Glutamatergic neuron (in vitro differentiated cells): ENCODE measurements at places on chromosomes 5 and 9. TPM values are rescaled to one million over a fixed set of nuclear protein-coding genes. Genes with fewer than 3 reads are reported as not detected.

DNA sequence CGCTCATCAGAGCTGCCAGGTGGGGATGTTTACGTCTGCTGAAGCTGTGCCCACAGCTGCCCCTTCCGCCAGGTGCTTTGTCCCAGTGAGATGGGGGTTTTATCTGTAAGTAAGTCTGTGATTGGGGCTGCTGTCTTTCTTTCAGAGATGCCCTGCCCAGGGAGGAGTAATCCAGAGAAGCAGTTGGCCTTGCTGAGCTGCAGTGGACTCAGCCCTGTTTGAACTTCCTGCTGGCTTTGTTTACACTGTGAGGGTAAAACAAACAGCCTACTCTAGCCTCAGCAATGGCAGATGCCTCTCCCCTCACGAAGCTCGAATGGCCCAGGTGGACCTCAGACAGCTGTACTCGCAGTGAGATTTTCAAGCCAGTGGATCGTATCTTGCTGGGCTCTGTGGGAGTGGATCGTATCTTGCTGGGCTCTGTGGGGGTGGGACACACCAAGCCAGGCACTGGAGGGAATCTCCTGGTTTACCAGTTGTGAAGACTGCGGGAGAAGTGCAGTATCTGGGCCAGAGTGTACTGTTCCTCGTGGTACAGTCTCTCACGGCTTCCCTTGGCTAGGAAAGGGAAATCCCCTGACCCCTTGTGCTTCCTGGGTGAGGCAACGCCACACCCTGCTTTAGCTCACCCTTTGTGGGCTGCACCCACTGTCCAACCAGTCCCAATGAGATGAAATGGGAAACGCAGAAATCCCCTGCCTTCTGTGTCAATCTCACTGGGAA is 530.1 kb upstream of the DMAC1 start:
- DNase-seq = no peak
- no peak overlapping the region for H3K27ac ChIP-seq
- peaks cover 2% of the 10 kb centered on the region for H3K4me1 ChIP-seq
- peaks cover 20% of the 10 kb centered on the region for H3K36me3 ChIP-seq
- no peak overlapping the region for H3K4me3 ChIP-seq
- peaks cover 12% of the 10 kb centered on the region for H3K27me3 ChIP-seq

GRCh38 chr5:9149988-9150387 is 395.9 kb downstream of the SEMA5A start:
- no peaks in the 10 kb centered on the region for H3K4me1 ChIP-seq
- peaks cover 4% of the 10 kb centered on the region for H3K36me3 ChIP-seq
- DNase-seq = no peak
- H3K27me3 ChIP-seq = peaks cover 3% of the 10 kb centered on the region
- H3K27ac ChIP-seq = no peak overlapping the region

DNA sequence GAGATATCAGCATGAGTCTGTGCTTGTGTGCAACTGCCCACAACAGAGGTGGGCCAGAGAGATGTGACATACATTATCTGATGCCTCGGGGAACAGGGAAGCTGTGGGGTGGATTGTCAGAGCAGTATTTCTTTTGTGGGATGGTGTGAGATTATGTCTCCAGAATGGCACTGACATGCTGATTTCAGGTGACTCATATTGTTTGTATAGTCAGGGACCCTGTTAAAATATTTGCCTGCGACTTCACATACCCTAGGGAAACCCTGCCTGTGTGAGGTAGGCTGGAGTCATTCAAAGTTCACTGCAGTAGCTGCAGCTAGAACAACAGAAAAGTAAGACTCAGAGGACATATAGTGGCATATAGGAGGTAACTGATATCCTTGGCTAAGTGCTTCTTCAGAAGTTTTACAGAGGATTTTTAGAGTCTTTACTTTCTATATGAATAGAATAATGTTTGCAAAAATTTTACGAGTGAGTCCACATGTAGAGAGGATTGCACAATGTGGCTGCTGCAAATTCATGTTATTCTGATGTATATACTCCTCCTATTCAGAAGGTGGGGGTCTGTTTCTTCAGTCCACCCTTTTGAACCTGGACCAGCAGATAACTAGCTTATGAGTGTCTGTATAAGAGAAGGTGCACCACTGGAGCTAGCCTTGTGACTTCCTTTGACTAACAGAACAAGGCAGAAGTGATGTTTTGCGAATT is 89.3 kb downstream of the MACIR start:
- no peaks in the 10 kb centered on the region for H3K27me3 ChIP-seq
- DNase-seq = no peak
- no peak overlapping the region for H3K27ac ChIP-seq

- H3K4me1 ChIP-seq = no peaks in the 10 kb centered on the region
- DNase-seq = no peak
- H3K36me3 ChIP-seq = peaks cover 6% of the 10 kb centered on the region
- no peaks in the 10 kb centered on the region for H3K27me3 ChIP-seq
Observed at GRCh38 chr5:171570244-171570825, 150.9 kb downstream of the FGF18 start.

ANKRD31 gene
- 0.42 TPM for total RNA-seq

- H3K27me3 ChIP-seq = peaks cover 2% of the 10 kb centered on the region
- H3K36me3 ChIP-seq = no peaks in the 10 kb centered on the region
- H3K4me3 ChIP-seq = no peak overlapping the region
Observed at GRCh38 chr9:93677048-93677571, 100.7 kb downstream of the PHF2 start.

ADAMTS13 gene
- 27.9 TPM for total RNA-seq

- H3K27me3 ChIP-seq = peaks cover 4% of the 10 kb centered on the region
- H3K36me3 ChIP-seq = peaks cover 6% of the 10 kb centered on the region
- no peak overlapping the region for H3K4me3 ChIP-seq
- no peak overlapping the region for H3K27ac ChIP-seq
- DNase-seq = no peak
Observed at GRCh38 chr5:175678074-175678473, 20.2 kb downstream of the HRH2 start.

- H3K27me3 ChIP-seq = no peaks in the 10 kb centered on the region
- no peak overlapping the region for H3K4me3 ChIP-seq
- H3K27ac ChIP-seq = no peak overlapping the region
- peaks cover 7% of the 10 kb centered on the region for H3K4me1 ChIP-seq
- H3K36me3 ChIP-seq = no peaks in the 10 kb centered on the region
Observed at GRCh38 chr5:39228596-39228995, 9.2 kb upstream of the FYB1 start.

CCL28 gene
- 1.1 TPM for total RNA-seq

- H3K36me3 ChIP-seq = no peaks in the 10 kb centered on the region
- peaks cover 41% of the 10 kb centered on the region for H3K4me1 ChIP-seq
- H3K4me3 ChIP-seq = no peak overlapping the region
- no peak overlapping the region for H3K27ac ChIP-seq
- H3K27me3 ChIP-seq = peaks cover 18% of the 10 kb centered on the region
Observed at GRCh38 chr9:121738968-121739367, 87.5 kb downstream of the DAB2IP start.

DNA sequence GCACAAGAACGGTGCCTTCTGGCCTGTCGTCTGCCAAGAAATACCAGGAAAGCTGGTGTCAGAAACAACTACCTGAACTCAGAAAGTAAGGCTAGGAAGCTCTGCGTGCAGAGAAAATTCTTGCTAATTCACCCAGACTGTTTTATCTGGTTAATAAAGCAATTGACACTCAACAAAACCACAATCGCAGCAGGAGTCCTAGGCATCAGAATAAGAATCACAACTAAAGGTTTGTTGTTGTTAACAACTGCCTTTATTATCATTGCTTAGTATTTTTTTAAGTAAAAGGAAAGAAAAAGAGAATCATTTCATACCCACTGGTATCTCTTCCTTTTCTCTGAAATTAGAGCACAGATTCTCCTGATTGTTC is 3.9 kb upstream of the ISL1 start:
- H3K27me3 ChIP-seq = peaks cover 44% of the 10 kb centered on the region
- no peak for DNase-seq
- peak overlapping the region; percentile 99 for H3K27ac ChIP-seq
- peaks cover 11% of the 10 kb centered on the region for H3K36me3 ChIP-seq

GRCh38 chr9:129567842-129568559 is 52.9 kb downstream of the C9orf50 start:
- peak overlapping the region; percentile 74 for H3K4me3 ChIP-seq
- H3K36me3 ChIP-seq = no peaks in the 10 kb centered on the region
- no peak for DNase-seq
- peaks cover 11% of the 10 kb centered on the region for H3K27me3 ChIP-seq
- peak overlapping the region; percentile 69 for H3K27ac ChIP-seq

SPATA24 gene
- total RNA-seq = 6.2 TPM

- no peak overlapping the region for H3K4me3 ChIP-seq
- H3K4me1 ChIP-seq = peaks cover 8% of the 10 kb centered on the region
- peaks cover 9% of the 10 kb centered on the region for H3K27me3 ChIP-seq
Observed at GRCh38 chr9:127921557-127922120, 4.8 kb upstream of the ST6GALNAC4 start.

GRCh38 chr5:77129391-77129990 is 42.4 kb upstream of the ZBED3 start:
- H3K4me3 ChIP-seq = no peak overlapping the region
- H3K27me3 ChIP-seq = no peaks in the 10 kb centered on the region
- peak; percentile 75 for DNase-seq
- no peak overlapping the region for H3K27ac ChIP-seq

- H3K4me1 ChIP-seq = peaks cover 3% of the 10 kb centered on the region
- no peaks in the 10 kb centered on the region for H3K36me3 ChIP-seq
- no peak overlapping the region for H3K27ac ChIP-seq
- H3K27me3 ChIP-seq = no peaks in the 10 kb centered on the region
- DNase-seq = no peak
Observed at GRCh38 chr5:310941-311434, 10.5 kb upstream of the AHRR start.

SPATA31D4 gene
- not detected for total RNA-seq

DNA sequence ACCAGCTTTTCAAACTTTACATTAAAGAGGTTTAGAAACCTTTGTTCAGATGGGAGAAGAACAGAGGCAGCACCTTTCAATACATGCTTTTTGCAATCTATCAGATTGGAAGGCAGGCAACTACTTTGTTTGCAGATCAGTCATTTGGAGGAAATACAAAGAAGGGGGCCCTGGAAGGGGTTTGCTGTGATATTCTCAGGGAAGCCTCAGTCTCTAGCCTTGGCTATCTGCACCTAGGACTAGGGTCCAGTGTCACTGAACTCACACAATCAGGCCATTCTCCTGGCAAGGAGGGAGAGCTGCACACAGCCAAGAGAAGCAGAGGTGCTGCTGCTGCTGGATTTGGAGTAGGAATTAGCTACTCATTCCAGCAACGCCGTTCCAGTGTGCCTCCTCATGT is 79.5 kb downstream of the CRB2 start:
- no peak for DNase-seq
- H3K27me3 ChIP-seq = peaks cover 1% of the 10 kb centered on the region
- no peak overlapping the region for H3K4me3 ChIP-seq
- no peak overlapping the region for H3K27ac ChIP-seq

- H3K27me3 ChIP-seq = no peaks in the 10 kb centered on the region
- DNase-seq = no peak
- no peaks in the 10 kb centered on the region for H3K4me1 ChIP-seq
- no peak overlapping the region for H3K27ac ChIP-seq
- no peak overlapping the region for H3K4me3 ChIP-seq
- no peaks in the 10 kb centered on the region for H3K36me3 ChIP-seq
Observed at GRCh38 chr5:157335534-157336422, 69.9 kb downstream of the CYFIP2 start.

DNA sequence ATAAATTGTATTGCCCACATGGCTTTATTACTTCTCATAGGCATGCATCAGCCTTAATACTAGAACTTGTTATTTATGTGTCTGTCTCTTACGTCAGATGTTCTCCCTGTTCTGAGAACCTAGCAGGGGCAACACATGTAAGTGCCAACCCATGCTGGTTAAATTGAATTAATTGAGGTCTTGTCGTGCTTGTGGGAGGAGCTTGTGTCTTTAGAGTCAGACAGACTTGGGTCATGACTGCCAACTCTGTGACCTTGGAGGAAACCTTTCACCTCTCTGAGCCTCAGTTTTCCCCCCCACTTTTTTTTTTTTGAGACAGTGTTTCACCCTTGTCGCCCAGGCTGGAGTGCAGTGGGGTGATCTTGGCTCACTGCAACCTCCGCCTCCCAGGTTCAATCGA is 2.2 kb upstream of the MEGF9 start:
- H3K4me1 ChIP-seq = peaks cover 6% of the 10 kb centered on the region
- peak overlapping the region; percentile 26 for H3K4me3 ChIP-seq
- no peak overlapping the region for H3K27ac ChIP-seq

PCDHB5 gene
- total RNA-seq = 72.2 TPM

NIPSNAP3A gene
- 28.0 TPM for total RNA-seq

GRCh38 chr9:22005702-22006606 is 3.2 kb downstream of the CDKN2B start:
- DNase-seq = no peak
- H3K27ac ChIP-seq = no peak overlapping the region
- no peaks in the 10 kb centered on the region for H3K36me3 ChIP-seq
- H3K4me3 ChIP-seq = peak overlapping the region; percentile 87

DNA sequence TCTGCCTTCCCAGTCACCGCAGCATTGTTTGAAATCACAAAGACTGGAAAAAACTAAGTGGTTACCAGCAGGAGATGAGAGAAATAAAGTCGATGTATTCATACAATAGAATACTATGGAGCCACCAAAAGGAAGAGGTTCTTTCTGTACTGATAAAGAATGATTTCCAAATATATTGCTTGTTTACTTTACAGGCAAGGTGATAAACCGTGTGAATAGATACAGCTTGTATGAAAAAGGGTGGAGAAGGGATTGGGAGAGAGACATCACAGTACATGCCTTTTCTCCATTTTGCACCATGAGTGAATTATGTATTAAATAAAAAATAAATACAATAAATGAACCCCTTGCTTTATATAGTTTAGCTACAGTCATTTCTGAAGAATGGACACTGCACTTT is 91.7 kb downstream of the RFK start:
- DNase-seq = no peak
- peaks cover 2% of the 10 kb centered on the region for H3K27me3 ChIP-seq
- H3K4me3 ChIP-seq = no peak overlapping the region
- no peak overlapping the region for H3K27ac ChIP-seq

DNA sequence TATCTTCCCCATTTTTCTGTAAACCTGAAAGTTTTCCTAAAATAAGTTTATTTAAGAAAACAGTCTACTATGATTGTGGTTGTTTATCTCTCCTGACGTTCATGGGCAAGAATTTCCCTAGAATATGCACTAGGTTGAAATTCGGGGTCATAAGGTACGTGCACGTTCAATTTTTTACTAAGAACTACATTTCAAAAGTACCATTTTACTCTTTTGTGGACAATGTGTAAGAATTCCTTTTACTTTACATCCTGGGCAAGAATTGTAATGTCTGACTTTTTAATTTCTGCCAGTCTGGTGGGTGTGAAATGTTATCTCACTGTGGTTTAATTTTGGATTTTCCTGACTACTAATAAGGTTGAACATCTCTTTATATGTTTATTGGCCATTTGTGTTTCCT is 12.4 kb downstream of the IL5 start:
- H3K27me3 ChIP-seq = peaks cover 2% of the 10 kb centered on the region
- H3K36me3 ChIP-seq = no peaks in the 10 kb centered on the region
- no peak for DNase-seq
- no peak overlapping the region for H3K4me3 ChIP-seq
- H3K4me1 ChIP-seq = peaks cover 25% of the 10 kb centered on the region

DNA sequence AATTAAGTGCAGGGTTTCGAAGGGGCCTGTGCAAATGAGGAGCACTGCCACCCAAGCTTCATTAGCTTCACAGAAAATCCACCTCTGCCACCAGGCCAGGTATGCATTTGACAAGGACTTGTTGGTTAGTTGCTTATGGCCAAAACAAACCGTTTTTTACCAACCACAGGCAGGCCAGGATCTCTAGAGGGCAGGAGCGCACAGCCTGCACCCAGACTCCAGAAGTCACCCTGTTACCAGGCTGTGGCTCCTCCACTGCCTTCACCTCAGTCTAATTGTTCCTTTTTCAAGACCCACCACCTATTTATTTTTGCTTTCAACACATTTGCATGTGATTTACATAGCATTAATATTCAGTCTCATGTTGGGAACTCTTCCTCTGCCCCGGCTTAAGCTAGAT is 78.3 kb upstream of the HSPA9 start:
- peaks cover 46% of the 10 kb centered on the region for H3K4me1 ChIP-seq
- no peak for DNase-seq
- H3K4me3 ChIP-seq = no peak overlapping the region
- H3K27me3 ChIP-seq = peaks cover 8% of the 10 kb centered on the region

CDC14B gene
- 9.2 TPM for total RNA-seq
